ENCODE measurements at places on chromosomes 6 and 20. TPM values are rescaled to one million over a fixed set of nuclear protein-coding genes. Genes with fewer than 3 reads are reported as not detected.

The DOK5 gene
- total RNA-seq: not detected

The TMEM244 gene
- not detected for total RNA-seq

The GLP1R gene
- total RNA-seq: not detected

The NUP153 gene
- total RNA-seq: 32.4 TPM

The SUPT3H gene
- 4.8 TPM for total RNA-seq

The GSTA3 gene
- total RNA-seq: not detected

The RUNX2 gene
- 1.0 TPM for total RNA-seq

The PROKR2 gene
- total RNA-seq: not detected

The PRSS35 gene
- total RNA-seq: 0.08 TPM

The GRIK2 gene
- 0.32 TPM for total RNA-seq

The BIRC7 gene
- 3.1 TPM for total RNA-seq

The CALHM6 gene
- 0.45 TPM for total RNA-seq

The BPIFB4 gene
- not detected for total RNA-seq

The MLN gene
- total RNA-seq: not detected

The ZHX3 gene
- total RNA-seq: 4.0 TPM
